ENCODE measurements at places on chromosomes 16 and 17. TPM values are rescaled to one million over a fixed set of nuclear protein-coding genes. Genes with fewer than 3 reads are reported as not detected.

ATAD5 gene
- total RNA-seq = 7.6 TPM

MYH2 gene
- total RNA-seq = under 0.01 TPM

CNGB1 gene
- total RNA-seq = 21.9 TPM

MEIOC gene
- total RNA-seq = not detected

KRTAP3-1 gene
- not detected for total RNA-seq

HASPIN gene
- total RNA-seq = 1.4 TPM

RAB26 gene
- 8.1 TPM for total RNA-seq

TBC1D3G gene
- total RNA-seq = not detected

HP gene
- 0.23 TPM for total RNA-seq

ZPBP2 gene
- total RNA-seq = not detected

LRRC37B gene
- 88.3 TPM for total RNA-seq

ECI1 gene
- total RNA-seq = 17.5 TPM

KRTAP2-1 gene
- not detected for total RNA-seq

FOXN1 gene
- total RNA-seq = not detected
